ENCODE measurements at places on chromosomes 4 and X.

DNA sequence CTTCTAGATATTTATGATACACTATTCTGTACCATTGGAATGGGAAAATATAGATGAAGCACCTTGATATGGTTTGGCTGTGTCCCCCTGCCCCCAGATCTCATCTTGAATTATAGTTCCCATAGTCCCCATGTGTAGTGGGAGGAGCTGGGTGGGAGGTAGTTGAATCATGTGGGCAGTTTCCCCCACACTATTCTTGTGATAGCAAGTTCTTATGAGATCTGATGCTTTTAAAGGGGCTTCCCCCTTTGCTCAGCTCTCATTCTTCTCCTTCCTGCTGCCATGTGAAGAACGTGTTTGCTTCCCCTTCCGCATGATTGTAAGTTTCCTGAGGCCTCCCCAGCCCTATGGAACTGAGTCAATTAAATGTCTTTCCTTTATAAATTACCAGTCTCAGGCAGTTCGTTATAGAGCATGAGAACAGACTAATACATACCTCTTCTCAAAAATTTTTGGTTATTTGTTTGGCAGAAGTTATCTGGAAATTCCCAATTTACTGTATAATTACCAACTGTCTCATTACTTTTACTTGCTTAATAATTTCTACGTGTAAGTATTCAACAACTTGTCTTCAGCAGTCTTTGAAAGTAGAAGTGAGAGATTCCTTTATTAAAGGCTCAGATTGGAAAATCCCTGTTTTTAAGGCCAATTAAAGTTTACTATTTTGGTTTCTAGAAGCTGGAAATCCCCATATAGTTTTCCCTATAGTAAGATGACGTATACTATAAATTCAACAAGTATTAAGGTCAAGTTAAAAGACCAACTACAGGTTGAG is 152.7 kb downstream of the RNF150 start:
- no peak for DNase-seq

GRCh38 chr4:59612235-59612634 is 1587.9 kb upstream of the ADGRL3 start:
- DNase-seq = no peak

DNA sequence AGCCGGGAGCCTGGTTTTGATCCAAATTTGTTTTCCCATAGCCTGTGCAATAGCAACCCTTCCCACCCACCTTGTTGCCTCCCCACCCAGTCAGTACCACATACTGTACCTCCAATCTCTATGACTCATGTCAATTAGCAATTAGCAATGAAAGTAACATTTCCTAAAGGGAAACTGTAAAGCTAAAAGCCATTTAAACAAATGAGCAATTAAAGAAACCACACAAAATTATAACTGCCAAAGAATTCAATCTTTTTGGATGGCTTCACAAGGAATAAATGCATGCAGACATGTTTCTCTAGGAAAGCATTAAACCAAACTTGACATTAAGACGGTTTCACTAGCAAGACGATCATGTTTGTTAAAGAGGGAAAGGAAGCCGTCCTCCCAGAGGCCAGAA is 169.0 kb upstream of the MAP3K15 start:
- DNase-seq = no peak

DNA sequence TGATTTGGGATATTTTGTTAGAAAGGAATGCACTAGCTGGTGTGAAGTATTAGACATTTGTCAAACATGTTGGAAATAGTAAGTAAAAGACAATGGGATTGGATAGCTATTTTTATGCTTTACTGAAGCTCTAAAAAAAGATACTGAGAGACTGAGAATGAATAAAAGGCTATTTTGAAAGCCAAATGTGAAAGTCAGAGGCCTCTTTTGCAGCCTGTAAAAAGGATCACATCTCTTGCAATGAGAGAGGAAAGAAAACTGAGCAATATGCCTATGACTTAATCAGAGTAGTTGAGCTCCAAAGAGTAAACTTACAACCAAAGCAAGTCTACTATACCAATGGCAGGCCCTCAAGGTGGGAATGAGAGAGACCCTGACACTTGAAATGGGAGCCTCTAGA is 212.6 kb upstream of the LCORL start:
- no peak for DNase-seq

DNA sequence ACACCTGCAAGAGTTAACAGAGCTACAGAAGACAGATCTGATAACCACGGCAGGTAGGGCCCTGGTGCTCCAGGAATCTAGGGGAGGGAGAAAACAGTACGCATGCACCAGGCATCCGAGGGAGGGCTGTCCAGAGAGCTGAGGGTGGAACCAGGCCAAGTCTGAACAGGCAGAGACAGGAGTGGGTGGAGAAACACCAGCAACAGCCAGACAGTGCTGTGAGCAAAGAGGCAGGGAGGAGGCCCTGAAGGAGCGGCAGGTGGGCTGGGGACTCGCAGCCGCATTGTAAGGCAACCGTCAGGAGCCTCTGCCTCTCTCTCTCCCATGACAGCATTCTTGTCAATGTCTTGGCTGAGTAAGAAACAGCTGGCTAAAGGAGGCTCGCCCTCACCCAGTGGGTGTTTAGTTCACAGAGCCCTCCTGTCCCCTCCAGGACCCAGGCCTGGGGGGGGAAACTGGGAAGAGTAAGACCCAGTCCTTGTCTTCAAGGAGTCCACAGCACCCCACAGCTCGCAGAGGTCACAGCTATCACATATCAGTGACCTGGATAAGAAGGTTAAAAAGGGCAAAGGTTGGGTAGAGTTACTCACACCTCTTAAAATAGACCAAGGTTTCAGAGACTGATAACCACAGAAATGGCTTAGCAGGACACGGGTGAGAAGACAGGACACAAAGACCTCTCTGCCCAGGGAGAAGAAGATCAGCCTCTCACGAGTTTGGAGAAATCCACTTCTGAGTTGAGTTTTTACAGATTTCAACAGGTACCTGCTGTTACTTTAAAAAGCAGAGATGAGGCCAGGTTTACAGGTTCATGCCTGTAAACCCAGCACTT is 10.5 kb downstream of the ACSL1 start:
- peak; percentile 63 for DNase-seq

DNA sequence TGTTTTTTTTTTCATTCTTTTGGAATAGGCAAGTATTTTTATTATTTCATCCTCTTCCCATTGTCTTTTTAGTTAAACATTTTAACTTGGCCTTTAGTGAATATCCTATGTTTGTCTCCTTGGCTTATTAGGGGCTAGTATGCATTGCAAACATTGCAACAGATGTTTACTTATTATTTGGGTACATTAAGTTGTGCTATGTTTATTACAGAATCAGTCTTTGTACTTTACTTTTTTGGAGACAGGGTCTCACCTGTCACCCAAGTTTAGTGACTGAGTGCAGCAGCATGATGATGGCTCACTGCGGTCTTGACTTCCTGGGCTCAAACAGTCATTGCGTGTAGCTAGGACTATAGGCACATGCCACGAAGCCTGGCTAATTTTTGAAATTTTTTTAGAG is 51.1 kb upstream of the NUDT6 start:
- no peak for DNase-seq

DNA sequence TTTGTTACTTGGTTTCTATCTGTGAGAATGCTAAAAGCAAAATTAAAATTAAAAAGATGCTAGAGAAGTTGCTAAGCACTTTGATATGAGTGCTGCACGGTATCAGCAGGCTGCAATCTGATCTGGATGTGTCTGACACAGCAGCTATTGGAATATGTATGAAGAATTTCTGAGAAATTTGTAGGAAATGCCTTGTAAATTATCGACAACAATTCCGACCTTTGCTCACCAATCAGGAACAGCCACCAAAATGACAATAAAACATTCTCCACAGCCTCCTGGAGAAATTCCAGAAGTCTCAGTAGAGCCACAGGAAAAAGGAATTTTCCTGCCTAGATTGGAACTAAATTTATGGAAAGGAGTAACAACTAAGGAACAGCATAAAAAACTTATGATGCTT is 82.5 kb downstream of the TIGD2 start:
- DNase-seq = no peak

DNA sequence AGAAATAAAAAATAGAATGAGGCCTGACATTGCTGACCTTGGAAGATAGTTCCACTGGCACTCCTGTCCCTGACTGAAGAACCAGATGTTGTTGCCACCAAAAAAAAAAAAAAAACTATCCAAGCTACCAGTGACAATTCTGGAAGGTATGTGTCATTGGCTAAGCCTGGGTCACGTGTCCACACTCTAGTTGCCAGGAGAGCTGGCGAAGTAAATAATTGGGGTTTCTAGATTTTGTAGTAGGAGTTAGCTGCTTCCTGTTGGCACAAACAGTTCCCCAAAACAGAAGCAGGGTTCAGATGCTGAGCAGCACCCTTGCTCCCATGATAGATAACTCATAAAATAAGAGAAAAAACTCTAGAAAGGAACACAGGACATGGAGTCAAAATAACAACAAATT is 20.5 kb downstream of the MND1 start:
- DNase-seq = no peak

DNA sequence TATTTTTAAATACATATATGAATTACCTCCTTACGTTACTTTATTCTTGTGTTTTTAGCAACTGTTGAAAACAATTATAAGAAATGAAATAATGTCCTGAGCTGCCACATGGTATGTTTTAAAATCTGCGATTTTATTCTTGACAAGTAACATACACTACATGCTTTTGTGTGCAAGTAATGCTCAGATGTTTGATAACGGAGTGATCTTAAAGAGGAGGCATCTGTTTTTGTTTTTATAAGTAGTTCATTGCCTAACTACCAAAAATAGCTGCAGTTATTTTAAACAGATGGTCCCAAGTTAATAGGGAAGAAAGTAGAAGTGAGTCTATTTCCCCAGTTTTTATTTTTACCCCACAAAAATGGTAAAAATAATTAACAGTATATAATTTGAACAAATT is 55.2 kb downstream of the GAB1 start:
- no peak for DNase-seq

- DNase-seq = no peak
Measured at GRCh38 chrX:155071694-155072280, 479 bp downstream of the BRCC3 start.

- DNase-seq = no peak
Measured at GRCh38 chrX:38106991-38107655, 100.8 kb downstream of the SYTL5 start.

GRCh38 chrX:104370089-104370488 is 115.4 kb upstream of the ESX1 start:
- no peak for DNase-seq

DNA sequence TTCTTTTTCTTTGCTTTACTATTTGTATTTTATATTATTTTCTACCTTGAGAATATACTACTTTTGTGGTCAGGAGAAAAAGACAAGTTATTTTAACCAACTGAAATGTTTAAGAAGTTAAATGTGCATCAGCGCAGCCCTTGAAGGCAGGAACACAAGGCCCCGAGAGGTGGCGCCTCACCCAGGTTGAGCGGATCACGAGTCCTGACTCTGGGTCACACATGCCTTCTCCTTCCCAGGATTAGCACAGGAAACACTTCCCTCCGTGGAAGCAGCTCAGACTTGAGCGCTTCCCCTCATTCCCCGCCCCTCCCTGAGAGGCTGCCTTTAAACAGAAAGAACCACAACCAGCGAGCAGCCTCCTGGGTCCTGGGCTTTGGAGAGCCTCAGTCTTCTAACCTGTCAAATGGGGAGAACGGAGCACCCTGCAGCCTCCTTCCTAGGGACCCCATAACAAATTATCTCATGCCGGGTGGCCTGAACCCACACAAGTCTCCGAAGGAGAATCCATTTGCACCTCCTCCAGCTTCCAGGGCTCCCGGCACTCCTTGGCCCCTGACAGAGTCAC is 217.6 kb downstream of the AFAP1 start:
- no peak for DNase-seq

- DNase-seq = no peak
Measured at GRCh38 chr4:61541459-61541858, 341.3 kb downstream of the ADGRL3 start.

DNA sequence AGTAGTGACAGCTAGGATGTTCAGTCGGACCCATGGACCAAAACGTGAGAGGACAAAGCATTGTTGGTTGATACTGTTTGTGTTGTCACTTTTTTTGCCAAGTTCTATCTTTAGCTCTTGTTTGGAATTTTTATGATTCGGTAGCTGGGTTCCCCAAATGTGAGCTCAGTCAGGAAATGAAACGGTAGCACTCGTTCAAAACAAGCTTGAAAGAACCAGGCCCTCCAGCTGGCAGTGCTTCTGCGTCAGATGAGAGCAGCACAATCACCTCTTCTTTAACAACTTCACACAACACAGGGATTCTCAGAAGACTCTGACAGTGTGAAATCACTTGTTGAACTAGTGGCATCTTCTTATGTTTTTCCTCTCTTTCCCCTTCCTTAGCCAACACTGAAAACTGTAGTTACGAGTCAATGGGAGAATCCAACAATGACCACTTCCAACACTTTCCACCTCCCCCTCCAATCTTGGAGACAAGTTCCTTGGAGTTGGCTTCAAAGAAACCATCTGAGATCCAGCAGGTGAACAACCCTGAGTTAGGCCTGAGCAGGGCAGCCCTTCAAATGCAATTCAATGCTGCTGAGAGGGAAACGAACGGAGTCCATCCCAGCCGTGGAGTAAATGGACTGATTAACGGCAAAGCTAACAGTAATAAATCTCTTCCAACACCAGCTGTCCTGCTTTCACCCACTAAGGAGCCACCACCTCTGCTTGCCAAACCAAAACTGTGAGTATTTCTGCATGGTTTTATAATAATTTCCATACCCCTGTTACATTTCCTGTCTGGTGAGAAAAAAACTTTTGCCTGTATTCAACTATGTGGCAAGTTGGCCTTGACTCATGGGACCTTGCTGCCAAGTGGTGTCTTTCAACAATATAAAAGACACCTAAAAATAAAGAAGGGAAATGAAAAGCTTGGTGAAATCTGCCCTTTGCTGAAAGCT is 214.6 kb downstream of the PALLD start:
- no peak for DNase-seq

DNA sequence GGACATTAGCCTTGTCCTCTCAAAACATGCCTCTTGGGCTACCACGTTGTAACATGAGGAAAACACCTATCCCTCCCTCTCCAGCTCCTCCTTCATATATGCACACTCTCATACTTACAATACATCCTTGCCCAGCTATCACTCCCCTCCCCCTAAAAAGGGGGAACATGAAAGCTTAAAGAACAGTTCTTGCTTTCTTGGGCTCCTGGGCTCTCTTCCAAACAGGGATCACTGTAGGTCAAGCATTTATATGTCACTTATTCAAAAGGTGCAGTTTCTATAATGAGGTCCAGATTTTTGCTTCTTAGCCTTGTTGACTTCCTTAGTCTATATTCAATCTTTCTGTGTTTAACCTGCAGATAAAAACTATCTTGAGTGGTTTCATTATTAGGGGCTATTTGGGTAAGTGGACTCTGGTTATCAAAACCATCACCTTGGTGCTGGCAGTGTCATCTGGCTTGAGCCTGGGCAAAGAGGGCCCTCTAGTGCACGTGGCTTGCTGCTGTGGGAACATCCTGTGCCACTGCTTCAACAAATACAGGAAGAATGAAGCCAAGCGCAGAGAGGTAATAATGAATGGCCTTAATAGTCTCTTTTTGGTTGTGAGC is 119.4 kb downstream of the AKAP4 start:
- DNase-seq = no peak

- no peak for DNase-seq
Measured at GRCh38 chr4:166965562-166965961, 268.7 kb downstream of the SPOCK3 start.

GRCh38 chr4:108852691-108853090 is 89.8 kb upstream of the ETNPPL start:
- DNase-seq = no peak

- no peak for DNase-seq
Measured at GRCh38 chrX:15087747-15088146, 182.1 kb downstream of the ASB9 start.

All from NCI-H1417 treated with DMSO at 0.1 percent for 48 hours (cell line).